T follicular helper cell (primary cell): ENCODE measurements at places on chromosomes 7 and 10.
A peak's percentile ranks its signal among the peaks of the same experiment; 100 is the strongest.

GRCh38 chr7:108686494-108686893 lies 116.8 kb downstream of the DNAJB9 start:
- DNase-seq: no peak

DNA sequence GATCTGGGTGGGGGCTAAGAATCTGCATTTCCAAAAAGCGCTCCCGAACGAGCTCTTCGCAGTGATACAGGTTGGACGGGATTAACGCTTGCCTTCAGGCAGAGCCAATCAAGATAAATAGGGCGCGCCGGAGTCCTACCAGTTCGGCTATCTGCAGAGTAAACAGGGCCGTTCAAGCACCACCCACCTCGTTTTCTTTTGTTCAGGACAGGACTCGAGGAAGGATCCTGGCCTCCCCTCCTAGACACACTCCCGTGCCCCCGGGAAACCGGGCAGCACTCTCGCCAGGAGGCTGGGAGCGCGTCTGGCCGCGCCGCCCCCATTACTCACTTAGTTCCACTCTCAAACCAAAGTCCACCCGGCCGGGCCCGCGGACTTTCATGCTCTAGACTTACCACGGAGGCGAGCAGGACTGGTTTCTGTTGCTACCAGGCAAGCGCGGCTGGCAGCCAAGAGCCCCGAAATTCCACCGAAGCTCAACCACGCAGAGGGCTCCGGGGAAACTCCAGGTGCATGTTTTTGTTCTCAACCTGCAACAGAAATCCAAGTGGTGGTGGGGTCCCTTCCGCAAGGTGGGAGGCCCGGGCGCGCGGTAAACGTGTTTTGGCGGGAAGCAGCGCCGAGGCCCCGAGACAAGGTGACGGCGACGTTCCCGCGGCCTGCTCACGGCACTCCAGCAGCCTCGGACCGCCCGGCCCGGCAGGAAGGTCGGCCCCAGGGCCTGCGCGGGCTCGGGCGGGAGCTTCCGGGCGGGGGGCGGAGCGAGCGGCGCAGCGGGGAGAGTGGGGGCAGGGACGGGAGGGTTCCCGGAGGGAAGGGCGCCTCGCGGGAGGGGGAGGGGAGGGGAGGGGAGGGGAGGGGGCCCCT lies 12.7 kb downstream of the HNRNPF start:
- peak; percentile 56 for DNase-seq

DNA sequence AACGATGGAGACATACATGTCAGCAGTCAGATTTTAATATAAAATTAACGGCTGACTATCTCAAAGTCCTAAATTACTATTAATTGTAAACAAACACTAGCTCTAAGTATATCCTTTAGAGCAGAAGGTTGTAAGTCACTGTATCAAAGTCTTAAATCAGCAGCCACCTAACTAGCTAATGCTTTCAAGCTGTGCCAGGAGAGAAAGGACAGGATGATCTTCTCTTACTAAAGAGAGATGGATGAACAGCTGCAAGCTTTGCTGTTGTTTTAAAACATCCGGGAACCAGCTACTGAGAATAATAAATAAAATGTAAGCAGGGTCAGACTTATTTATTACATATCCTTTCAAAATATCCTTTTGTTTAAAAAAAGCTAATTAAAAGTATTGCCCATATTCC lies 24.0 kb upstream of the ABLIM1 start:
- DNase-seq: no peak

GRCh38 chr7:130486954-130487436 lies 4.9 kb upstream of the MEST start:
- DNase-seq: no peak

DNA sequence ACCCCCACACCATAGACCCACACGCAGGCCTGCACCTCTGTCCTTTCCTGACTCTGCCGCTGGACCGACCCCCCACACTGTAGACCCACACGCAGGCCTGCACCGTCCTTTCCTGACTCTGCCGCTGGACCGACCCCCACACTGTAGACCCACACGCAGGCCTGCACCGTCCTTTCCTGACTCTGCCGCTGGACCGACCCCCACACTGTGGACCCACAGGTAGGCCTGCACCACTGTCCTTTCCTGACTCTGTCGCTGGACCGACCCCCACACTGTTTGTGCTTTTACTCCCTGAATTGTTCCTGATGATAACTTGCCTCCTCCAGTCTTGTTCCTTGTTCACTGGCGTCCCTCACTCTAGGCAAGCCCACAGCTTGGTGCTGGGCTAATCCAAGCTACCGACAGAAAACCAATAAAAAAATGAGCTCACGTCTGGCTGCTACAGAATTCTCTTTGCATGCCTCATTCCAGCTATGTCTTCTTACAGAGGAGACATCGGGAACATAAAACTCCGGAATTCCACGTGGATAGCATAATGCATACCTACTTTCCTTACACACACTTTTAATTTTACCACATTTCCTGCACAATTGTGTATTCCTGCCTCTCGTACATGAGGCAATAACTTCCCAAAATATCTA lies 494.3 kb downstream of the PTPRN2 start:
- no peak for DNase-seq

- no peak for DNase-seq
These were observed 518 bp downstream of the AGFG2 start for GRCh38 chr7:100539436-100540006.

DNA sequence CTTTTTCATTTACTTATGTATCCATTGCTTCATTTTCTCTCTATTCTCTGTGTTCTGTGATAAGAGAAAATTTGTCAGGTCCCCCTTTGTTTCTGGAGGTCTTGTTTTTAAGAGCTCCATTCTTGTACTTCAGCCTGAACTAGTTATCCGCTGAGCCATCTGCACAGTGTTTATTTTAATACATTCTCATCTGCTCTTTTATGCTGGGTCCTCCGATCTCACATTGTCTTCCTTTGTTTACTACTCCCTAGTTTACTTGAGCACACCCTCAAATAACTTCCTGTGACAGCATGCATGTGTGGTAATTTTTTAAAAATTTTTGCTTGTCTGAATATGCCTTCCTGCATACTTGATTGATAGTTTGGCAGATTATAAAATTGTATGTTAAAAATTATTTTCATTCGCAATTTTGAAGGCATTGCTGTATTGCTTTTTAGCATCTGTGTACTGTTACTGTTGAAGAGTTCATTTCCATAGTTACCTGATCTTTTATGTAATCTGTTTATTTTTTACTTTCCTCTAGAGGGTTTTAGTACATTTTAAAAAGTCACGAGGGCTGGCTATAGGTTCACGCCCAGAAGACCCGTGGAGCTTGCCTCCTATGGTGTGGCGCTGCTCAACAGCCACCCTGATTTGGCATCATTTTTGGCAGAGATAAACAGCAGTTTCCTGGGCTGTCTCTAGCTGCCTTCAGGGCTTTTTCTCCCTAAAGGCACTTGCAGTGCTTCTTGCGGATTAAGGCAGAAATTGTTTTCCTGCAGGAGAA lies 31.9 kb downstream of the RSBN1L start:
- DNase-seq: peak; percentile 6

DNA sequence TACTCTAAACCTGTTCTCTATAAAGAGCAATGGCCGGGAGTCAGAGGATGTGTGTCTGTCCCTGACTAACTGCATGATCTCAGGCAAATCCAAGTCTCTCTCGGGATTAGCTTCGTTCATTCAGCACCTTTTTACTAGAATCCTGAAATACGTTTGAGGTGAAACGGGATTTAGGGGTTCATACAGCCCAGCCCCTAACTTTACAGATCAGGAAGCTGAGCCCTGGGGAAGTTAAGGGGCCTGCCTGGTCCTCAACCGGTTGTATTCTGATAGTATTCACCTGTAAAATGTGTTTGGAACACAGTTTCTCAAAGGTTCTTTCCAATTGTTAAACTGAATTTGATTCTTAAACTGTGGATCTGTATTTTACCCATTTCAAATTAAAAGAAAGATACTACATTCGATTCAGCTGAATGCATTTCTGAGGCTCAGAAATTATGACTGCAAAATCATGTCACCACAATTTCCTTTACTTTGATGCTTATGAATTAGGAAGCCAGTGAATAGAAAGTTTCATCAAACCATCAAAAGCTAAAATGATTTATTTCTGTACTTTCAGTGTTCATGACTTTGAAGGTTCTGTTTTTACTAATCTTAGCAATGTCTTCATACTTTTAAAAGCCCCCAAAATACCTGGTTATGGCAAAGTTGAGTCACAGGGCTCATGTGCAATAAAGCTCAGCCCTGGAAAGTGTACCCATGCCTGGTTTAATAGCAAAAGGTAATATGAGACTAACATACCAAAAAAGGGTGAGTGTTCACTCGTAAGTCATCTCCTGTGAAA lies 28.9 kb upstream of the EZH2 start:
- no peak for DNase-seq

DNA sequence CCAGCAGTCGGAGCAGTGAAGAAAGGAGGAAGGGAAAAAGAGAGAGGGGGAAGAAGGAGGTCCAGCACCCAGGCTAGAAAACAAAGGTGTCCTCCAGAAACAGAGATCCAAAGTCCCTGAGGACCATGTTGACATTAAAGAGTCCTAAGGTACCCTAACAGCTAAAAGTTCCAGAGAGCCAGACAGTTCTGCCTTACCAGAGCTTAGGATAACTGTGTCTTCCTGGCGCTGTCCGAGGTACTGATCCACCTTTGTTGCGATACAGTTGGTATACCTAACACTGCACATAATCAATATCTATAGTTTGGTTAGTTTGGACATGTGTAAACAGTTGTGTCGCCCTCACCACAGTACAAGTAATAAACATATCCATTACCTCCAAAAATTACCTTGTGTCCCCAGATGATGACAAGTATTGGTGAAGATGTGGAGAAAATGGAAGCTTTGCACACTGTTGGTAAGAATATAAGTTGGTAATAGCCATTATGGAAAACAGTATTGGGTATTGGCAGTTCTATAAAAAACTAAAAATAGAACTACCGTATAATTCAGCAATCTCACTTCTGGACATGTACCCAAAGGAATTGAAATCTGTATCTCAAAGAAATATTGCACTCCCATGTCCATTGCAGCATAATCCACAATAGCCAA lies 59.8 kb downstream of the GRID1 start:
- DNase-seq: no peak
